ENCODE measurements at places on chromosomes 5 and 9.

- no peak for DNase-seq
Observed at GRCh38 chr9:136326061-136326760, 1.1 kb upstream of the GPSM1 start.

DNA sequence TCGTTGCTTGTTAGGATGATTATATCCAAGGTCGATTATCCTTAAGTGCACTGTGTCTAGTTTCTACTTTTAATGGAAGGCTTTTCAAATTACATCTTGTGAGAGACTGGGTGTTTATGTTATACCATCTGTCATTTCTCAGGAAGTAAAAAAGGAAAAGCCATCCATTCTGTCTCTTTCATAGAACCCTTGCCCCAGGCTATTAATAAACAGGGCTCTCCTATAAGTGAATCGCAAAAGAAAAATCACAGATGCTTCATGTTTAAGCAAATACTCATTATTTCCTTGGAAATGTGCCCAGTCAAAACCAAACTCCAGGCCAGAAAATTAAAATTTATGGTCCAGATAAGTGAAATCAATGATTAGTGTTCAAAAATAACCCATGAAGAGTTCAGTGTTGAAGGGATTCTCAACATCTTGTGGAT is 58.1 kb downstream of the STARD4 start:
- no peak for DNase-seq

DNA sequence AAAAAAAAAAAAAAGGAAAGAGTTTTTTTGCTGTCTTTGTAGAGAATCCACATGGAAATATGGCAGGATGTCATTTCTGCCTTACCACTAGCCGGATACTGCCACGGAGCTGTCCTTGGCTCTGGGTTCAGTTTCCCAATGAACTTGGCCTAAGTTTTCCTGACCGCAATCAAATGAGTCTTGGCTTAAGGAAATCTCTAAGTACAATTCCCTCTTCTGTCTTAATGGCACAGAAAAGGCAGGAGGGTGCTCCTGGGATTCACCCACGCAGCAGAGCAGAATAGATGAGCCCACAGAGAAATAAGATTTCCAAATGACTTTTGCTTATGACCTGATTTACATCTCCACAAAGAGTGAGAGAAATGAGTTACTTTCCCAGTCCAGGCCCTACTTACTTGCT is 284.0 kb upstream of the VLDLR start:
- DNase-seq: peak; percentile 46

DNA sequence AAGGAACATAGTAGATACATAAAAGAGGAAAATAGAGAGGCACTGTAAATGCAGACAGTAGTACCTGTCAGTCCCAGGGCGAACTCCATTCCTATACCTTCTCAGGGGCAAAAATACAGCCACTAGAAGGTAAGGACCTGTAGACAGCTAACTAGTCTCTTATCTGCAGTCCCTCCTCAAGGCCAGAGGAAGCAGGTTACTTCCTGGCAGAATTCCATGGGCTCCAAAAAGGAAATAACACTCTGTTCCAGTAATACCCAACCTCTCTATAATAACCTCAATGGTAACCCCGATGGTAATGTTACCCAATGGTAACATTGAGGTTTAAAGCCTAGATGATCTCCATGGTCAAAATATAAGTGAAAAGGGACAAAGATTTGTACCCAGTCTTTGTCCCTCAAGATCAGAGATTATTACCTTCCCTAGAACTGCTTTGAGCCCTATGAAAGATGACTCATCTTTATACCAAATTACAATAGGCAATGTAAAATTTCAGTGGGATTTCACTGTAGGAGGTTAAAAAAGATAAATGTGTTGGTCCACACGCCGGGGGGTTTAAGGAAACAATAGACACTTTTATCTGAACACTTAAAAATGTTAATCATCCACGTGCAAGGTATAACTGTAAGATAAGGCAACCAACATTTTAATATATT is 113.0 kb downstream of the DENND1A start:
- no peak for DNase-seq

DNA sequence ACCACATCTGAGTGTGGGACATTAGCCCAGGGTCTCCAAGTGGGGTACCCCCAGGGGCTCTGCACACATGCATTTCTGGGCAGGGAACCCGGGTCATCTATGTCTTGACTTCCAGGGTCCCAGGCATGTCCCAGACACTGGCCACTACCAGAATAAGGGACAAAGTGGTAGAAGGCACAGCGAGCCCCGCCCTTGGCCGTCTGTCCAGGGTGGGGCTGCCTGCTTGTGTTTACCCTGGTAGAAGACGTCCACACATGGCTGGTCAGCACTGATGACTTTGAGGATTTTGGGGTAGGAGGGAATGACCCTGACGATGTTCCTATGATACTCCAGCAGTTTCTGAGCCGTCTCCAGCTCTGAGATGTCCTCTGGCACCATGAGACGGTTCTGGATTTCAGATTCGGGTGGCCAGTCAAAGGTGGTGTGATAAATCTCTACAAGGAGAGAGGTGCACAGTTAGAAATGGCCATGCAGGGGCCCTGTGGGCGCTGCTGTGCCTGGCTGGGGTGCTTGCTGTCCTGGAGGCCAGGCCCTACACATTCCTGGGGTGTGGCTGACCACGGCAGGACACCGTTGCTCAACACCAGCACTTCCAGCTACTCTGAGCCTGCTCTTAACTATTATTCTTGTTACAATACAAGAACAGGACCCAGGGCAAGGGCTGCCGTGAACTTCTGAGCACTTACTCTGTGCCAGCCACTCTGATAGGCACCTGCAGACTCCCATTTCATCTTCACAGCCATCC is 51.3 kb downstream of the AK8 start:
- DNase-seq: no peak

Measured in Right ventricle myocardium superior (tissue), 1 donor.